Activated CD4-positive, alpha-beta memory T cell treated with anti-CD3 and anti-CD28 coated beads for 36 hours (primary cell): ENCODE measurements at places on chromosomes 16 and 17. TPM values are rescaled to one million over a fixed set of nuclear protein-coding genes. Genes with fewer than 3 reads are reported as not detected.

Gene SCGB1C2
- not detected for total RNA-seq

DNA sequence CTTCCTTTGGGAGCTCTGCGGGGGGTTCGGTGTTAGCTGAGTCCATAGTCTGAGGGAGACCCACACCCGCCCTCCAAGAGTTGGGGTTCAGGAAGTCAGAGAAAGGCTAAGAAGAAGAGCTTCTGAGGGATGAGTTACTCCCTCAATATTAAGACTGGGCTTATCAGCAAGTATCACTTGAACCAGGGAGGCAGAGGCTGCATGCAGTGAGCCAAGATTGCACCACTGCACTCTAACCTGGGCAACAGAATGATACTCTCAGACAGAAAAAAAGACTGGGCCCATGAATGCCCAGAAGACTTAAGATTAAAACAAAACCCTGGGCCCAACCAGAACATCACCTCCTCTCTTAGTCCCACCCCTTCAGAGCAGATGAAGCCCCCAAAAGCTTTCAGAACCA, 6.0 kb downstream of the NKIRAS2 start:
- H3K36me3 ChIP-seq: peaks cover 8% of the 10 kb centered on the region
- H3K27ac ChIP-seq: no peak overlapping the region
- H3K4me3 ChIP-seq: no peak overlapping the region
- DNase-seq: no peak

Gene HOXB5
- total RNA-seq: not detected

DNA sequence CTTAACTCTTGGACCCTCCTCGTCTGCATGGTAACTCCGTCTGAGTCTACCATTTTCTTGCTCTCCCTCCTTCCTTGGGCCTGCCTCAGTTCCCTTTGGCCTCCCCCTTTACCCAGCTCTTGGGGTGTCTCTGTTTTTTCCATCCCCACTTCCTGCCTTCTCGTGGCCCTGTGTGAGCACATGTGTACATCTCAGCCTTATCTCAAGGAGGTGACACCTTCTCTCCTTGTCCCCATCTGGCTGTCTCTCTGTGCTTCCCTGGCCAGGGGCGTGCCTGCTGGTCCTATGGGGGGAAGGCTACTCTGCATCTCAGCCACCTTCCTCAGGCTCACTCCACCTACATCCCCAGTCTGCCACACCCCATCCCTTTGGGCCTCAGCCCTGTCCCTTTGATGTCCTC, 6.6 kb downstream of the CTF1 start:
- DNase-seq: peak; percentile 40
- H3K4me3 ChIP-seq: peak overlapping the region; percentile 93
- peaks cover 32% of the 10 kb centered on the region for H3K4me1 ChIP-seq
- H3K27me3 ChIP-seq: no peaks in the 10 kb centered on the region

Gene KRT33B
- not detected for total RNA-seq

Gene XAF1
- total RNA-seq: 27.4 TPM

Gene POLDIP2
- 76.4 TPM for total RNA-seq

DNA sequence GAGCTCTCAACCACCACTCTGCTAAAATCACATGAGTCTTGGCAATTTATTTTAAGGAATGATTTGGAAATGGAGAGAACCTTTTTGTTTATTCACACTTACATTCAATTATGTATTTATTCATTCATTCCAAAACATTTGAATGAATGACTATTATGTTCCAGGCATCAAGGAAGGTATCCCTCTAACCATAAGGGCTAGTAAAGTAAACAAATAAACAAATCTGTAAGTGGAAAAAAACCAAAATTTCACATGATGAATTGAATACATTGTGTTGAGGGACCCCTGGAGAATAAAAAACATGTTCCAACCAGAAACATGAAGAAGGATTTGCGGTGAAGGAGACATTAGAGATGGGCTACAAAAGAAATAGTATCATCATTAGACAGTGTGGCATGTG, 677.8 kb downstream of the TOX3 start:
- no peak for DNase-seq
- no peaks in the 10 kb centered on the region for H3K36me3 ChIP-seq
- no peaks in the 10 kb centered on the region for H3K27me3 ChIP-seq
- no peak overlapping the region for H3K4me3 ChIP-seq

Gene SUZ12
- total RNA-seq: 59.5 TPM

Gene CAPNS2
- total RNA-seq: not detected

DNA sequence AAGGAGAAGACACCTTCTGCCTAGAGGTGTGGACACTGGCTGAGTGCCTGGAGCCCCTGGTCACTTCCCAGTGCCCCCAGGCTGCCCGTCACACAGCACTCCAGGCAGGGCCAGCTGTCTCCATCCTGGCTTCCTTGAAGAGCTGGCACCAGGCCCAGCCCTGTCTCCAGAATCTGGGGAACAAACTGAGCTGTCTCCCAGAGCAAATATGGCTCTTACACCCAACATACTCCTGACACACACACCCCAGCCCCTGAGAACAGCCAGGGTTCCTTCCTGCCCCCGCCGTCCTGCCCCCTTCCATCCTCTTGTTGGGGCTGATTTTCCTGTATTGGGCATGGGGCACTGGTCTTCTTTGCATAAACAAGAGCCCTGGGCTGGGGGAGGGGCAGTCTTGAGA, 9.1 kb downstream of the NHERF1 start:
- no peak overlapping the region for H3K4me3 ChIP-seq
- DNase-seq: no peak
- H3K27me3 ChIP-seq: no peaks in the 10 kb centered on the region
- peaks cover 82% of the 10 kb centered on the region for H3K4me1 ChIP-seq
- peaks cover 8% of the 10 kb centered on the region for H3K36me3 ChIP-seq

Gene IGF2BP1
- total RNA-seq: 0.22 TPM

GRCh38 chr16:88815901-88816589, 4.3 kb upstream of the APRT start:
- H3K27ac ChIP-seq: no peak overlapping the region
- no peak overlapping the region for H3K4me3 ChIP-seq
- peaks cover 4% of the 10 kb centered on the region for H3K4me1 ChIP-seq

GRCh38 chr16:28823291-28823872, 583 bp downstream of the ATXN2L start:
- no peaks in the 10 kb centered on the region for H3K27me3 ChIP-seq
- peak overlapping the region; percentile 94 for H3K4me3 ChIP-seq
- peaks cover 49% of the 10 kb centered on the region for H3K36me3 ChIP-seq
- peak overlapping the region; percentile 99 for H3K27ac ChIP-seq
- H3K4me1 ChIP-seq: peaks cover 39% of the 10 kb centered on the region

Gene ADAM11
- total RNA-seq: 0.33 TPM

Gene RND2
- total RNA-seq: 0.07 TPM

Gene CD300A
- 12.3 TPM for total RNA-seq

GRCh38 chr17:71330099-71330375, 790.8 kb upstream of the SOX9 start:
- no peaks in the 10 kb centered on the region for H3K36me3 ChIP-seq
- no peaks in the 10 kb centered on the region for H3K27me3 ChIP-seq
- no peak overlapping the region for H3K4me3 ChIP-seq

DNA sequence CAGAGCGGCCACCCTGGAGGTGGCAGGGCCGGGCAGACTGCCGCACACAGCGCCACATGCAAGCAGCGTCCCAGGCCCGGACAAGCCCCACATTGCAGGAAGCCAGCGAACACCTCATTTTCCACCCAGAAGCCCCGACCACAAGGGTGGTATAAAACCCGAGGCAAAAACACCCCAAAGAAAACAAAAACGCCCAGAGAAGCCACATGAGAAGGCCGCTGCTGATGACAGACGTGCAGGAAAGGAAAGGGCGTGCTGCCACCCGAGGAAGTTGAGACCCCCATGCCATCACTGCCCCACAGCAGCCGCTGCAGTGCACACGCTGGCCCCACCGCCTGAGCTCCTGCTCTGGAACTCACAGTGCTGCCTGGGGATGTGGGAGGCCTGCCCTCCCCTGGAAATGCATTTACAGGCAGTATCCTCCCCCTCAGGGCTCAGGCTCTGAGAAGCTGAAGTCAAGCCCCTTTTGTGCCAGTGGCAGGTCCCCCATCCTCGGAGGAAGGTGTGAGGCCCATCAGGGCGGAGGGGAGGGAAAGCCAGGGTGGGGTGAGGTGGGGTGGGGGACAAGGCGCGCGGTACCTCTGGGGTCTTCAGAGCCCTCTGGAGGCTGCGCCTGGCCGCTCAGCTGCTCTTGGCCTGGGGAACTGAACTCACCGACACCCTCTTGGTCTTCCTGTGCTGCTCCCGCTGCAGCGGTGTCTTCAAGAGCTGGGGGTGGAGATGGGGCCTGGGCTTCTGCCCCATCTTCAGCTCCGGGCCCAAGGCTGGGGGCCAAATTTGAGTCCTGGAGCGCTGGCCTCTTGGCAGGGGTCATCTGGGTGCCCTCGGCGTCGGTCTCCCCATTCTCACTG, 62.0 kb downstream of the IL21R start:
- H3K27me3 ChIP-seq: no peaks in the 10 kb centered on the region
- DNase-seq: peak; percentile 60
- H3K27ac ChIP-seq: peak overlapping the region; percentile 76
- peaks cover 32% of the 10 kb centered on the region for H3K4me1 ChIP-seq
- H3K36me3 ChIP-seq: peaks cover 33% of the 10 kb centered on the region
- no peak overlapping the region for H3K4me3 ChIP-seq

DNA sequence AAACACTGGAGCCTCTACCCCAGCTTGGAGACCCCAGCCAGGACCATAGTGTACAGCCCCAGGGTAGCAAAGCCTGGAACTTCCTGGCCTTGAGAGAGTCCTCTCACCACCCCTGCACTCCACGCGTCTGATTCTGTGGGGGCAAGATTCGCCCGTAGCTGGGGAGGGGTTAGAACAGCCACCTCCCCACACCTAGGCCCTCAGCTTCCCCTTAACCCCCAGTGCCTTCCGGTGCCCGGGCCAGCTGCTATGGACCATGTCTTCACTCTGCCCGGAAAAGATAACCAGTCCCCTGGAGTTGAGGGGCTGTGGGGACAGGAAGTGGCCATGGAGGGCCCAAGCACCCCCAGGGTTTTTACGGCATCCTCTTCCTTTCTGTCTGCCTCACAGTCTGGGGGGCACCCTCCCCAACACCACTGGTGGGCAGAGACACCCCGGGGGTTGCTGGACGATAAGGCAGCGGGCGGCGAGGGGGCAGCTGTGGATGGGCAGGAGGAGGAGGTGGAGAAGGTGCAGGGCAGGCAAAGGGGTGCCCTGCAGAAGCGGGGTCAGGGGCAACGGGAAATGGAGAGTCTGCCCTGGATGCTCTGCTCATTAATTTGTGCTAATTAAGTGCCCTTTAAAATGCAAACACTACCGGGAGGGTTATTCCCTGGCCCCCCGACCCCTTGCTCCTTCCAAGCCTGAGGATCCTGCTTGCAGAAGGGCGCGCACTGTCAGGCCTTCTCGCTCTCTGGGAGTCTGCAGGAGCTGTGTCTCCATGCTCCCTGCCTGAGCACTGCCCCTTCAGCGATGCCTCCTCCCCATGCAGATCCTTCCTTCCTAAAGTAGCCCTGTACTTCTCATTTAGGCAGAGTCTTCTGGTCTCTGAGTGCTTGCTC, 2.4 kb downstream of the PRSS27 start:
- H3K4me3 ChIP-seq: no peak overlapping the region
- no peaks in the 10 kb centered on the region for H3K27me3 ChIP-seq
- H3K4me1 ChIP-seq: peaks cover 6% of the 10 kb centered on the region
- H3K27ac ChIP-seq: no peak overlapping the region

GRCh38 chr17:21482189-21482865, 106.2 kb downstream of the KCNJ12 start:
- no peak overlapping the region for H3K27ac ChIP-seq
- peaks cover 5% of the 10 kb centered on the region for H3K36me3 ChIP-seq
- no peak overlapping the region for H3K4me3 ChIP-seq
- DNase-seq: no peak

DNA sequence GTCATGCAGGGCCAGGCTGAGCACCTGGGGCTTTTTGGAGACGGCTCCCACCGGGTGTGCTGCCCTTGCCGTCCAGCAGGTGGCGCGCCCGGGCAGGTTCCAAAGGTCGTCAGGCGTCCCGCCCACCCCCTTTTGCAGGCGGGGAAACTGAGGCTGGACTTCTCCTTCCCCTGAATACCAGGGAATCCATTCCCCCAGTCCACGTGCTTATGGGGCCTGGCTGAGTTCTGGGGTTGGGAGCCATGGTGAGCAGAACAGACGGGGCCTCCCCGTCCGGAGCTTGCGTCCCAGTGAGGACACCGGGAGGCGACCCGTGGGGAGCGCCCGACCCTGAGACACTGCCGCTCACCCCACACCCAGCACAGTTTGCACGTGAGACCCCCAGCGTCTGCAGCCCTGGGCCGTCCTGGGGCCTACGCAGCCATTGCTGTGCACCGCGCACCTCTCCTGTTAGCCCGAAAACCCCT, 51.8 kb upstream of the JPH3 start:
- peaks cover 11% of the 10 kb centered on the region for H3K27me3 ChIP-seq
- H3K27ac ChIP-seq: no peak overlapping the region
- DNase-seq: peak; percentile 69
- H3K4me3 ChIP-seq: no peak overlapping the region

Gene CDRT15L2
- not detected for total RNA-seq

DNA sequence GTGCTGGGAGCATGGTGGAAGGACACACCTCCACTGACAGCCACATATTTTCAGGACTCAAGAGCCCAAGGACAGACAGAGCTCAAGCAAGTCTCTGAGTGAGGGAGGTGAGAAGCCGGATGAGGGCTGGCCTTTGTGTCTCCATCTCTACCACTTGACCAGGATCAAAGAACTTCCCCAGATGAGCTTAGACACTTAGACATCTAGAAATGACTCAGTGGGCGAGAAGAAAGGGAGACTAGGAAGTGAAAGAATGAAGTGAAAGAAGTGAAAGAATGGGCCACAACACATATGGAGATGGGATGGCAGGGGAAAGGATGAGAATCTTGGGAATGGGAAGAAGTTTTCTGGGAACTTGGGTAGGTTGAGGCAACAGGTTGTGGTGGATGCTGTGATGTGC, 274.9 kb upstream of the CCL2 start:
- no peak overlapping the region for H3K4me3 ChIP-seq
- H3K27me3 ChIP-seq: peaks cover 4% of the 10 kb centered on the region
- no peaks in the 10 kb centered on the region for H3K4me1 ChIP-seq
- no peak overlapping the region for H3K27ac ChIP-seq

DNA sequence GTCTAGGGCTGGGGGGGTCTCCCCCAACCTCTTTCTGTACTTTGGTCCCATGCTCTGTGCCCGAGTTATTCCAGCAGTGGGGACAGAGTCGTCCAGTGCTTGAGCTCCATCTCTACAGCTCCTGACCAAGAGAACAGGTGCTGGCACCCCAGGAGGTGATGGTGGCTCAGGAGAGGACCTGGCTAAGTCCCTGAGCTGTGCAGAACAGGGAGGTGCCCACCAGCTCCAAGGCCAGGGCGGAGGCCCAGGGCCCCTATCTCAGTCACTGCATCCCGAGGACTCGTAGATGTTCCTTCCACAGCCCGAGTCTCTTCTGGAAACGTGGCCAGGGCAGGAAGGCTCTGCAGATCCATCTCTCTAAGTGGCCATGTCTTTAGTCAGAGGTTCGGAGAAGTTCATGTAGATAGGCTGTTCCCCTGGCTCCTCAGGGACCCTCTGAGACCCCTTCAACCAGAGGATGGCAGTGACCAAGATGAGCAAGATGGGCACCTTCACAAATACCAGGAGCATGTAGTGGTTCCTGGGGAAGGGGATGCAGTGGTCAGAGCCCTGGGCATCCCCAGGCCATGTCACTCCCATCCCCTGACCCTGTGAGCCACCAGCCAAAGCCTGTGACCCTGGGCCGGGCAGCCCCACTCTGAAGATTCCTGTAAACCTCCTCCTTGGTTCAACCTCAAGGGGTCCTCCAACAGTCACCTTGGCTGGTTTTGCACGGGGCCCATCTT, 8.7 kb downstream of the CD300LB start:
- DNase-seq: no peak
- H3K27me3 ChIP-seq: peaks cover 41% of the 10 kb centered on the region
- H3K4me1 ChIP-seq: peaks cover 14% of the 10 kb centered on the region
- no peak overlapping the region for H3K4me3 ChIP-seq

Gene RNF157
- 28.0 TPM for total RNA-seq
